Stimulated activated CD8-positive, alpha-beta memory T cell treated with anti-CD3 and anti-CD28 coated beads, Interleukin-4, amount 100 ng/mL, for 1 hour (primary cell): ENCODE measurements at places on chromosomes 1 and 21.
A peak's percentile ranks its signal among the peaks of the same experiment; 100 is the strongest.

DNA sequence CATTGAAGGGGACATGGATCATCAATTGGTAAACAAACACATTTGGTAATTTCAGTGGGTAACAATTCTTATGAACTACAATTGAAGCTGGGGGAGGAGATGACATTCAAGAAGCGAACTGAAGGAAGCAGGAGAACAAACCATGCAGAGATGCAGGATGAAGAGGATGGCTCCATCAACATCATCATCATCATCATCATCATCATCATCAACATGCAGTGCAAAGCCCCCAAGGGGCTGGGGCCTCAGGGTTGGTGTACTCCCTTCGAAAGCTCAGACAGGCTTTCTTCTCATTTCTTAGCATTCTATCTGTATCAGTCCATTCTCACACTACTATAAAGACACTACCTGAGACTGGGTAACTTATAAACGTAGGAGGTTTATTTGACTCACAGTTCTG lies 105.8 kb downstream of the DUSP10 start:
- DNase-seq: no peak

DNA sequence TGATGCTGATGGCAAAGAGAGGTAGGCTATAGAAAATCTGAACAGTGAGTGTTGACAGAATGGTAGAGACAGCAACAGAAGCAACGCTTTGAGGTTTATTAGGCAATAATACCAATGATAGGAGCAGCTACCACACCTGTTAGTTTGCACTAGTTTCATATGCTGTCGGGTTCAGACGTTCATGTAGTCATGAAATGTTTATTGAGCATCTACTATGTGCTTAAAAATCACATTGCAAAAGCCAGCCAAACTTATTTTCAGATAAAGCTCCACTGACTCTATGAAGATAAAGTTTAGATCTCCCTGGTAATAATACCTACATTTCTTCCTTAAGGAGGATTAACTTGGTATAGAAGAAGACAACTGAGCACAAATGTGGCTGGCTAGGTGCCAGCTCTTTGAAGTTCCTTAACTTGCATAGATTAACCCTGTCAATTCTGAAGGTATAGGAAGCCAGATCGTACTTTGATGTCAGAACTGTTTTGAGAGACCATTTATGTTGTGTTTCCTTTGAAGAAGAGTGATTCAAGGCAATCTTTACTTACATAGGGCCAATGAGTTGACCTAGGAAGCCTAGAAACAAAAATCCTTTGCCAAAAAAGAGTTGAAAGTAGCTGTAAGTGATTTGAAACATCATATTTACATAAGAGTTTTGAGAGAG lies 71.5 kb downstream of the DISP1 start:
- DNase-seq: no peak

- no peak for DNase-seq
These were observed 533 bp upstream of the RGL1 start for GRCh38 chr1:183804387-183804786.

- peak; percentile 81 for DNase-seq
These were observed 92.5 kb upstream of the RUNX3 start for GRCh38 chr1:25022361-25023189.

GRCh38 chr1:94110021-94110761 lies 10.8 kb downstream of the ABCA4 start:
- DNase-seq: no peak
